ENCODE measurements at places on chromosomes 3 and 15.

- no peak for DNase-seq
These were observed 33.9 kb upstream of the MEIS2 start for GRCh38 chr15:37134244-37134643.

DNA sequence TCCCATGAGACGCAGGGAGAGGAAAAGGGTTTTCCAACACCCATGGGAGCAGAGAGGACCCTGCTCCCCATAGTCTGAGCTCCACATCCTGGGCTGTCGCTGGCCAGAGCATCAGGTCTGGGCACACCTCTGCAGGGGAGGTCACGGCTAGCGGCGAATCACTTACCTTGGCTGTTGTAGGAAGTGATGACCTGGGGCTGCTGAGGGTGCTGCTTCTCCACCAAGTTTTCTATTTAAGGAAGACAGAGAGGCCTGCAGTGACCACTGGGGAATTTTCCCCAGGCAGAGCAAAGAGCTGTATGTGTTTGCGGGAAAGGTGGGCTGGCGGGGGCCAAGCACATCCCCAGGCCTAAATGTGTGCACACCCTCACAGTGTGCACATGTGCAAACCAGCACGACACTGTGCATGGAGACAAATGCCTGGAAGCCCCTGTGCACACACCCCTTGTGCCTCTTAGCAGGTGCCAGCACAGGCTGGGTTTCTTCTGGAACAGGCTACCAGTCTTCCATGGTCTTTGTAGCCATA is 7.6 kb downstream of the KY start:
- no peak for DNase-seq

GRCh38 chr3:23566499-23566898 is 239.3 kb upstream of the UBE2E1 start:
- DNase-seq, result no peak

DNA sequence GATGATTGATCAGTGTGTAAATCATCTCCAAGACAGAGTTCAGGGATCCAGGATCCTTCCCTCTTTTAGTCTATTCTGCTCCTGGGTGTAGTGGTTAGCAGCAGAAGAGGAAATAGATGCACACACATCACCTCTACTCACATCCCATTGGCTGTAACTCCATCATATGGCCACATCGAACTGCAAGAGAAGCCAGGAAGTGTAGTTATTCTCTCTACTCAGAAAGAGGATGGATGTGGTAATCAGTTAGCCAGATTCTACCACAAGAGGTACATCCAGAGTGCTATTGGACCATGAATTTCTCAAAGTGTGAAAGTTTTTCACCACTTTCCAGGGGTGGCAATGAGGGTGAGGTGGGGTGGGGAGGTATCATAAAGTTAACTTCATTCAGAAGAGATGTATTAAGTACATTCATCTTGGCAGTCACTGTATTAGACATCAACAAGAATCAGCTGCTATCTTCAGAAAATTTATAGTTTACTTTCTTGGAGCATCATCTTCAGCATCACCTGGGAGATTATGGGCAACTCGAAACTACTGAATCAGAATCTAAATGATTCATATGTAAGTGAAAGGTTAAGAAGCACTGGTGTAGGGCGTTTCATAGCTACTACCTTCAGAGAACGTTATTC is 60.6 kb upstream of the GAP43 start:
- no peak for DNase-seq

DNA sequence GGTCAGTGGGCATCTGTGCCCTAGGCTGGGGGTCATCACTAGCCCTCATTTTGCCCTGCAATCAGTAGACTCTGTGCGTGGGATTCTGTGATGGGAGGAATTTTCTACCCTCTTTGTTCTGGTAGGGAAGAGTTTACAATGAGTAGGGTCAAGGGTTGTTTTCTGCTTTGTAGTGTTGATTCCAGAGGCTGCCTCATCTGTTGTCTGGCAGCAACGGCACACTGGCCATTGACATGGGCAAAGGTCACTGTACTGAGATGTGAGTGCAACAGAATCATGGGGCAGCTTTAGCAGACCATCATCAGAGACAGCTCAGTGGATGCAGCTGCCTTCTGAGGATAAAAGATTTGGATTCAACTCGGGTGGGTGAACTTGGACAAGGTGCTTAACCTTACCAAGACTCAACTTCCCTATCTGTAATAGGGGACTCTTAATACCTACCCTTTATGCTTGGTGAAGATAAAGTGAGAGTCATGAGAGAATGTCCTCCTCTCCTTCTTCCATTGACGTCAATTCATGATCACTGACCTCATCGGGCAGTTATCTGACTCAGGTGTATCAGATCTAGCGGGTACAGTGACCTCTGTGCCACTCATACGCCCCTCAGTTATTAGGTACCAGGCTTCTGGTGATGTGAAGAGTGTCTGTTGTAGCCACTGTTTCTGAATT is 127.5 kb downstream of the RPLP1 start:
- no peak for DNase-seq

DNA sequence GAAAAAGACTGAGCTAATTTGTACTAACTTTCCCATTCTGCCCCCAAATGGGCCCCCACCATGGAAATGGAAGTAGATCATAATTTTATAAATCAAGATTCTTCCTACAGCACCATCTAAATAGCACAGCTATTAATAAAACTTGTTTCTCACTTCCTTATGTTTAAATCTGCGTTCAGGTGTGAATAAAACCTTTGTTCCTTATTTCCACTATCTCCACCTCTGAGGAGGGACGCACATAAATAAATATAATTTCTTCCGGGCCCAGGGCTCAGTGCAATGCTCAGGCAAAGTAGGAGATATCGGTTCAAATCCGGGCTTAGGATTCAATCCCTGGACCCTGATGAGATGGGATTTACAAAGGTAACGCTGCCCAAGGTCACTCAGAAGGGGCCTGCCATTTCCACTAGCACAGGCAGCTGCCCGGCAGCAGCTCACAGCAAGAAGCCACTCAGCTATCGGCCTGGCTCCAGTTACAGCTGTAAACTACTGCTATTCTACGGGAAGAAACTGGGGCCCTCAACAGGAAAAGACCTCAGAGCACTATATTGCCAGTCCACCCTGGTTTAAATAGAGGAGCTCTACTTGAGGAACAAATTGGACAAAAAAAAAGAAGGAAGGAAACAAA is 52.5 kb downstream of the FOXP1 start:
- DNase-seq, result no peak

- DNase-seq, result no peak
These were observed 404.1 kb upstream of the ATP11B start for GRCh38 chr3:182389071-182389815.

All from activated T-helper 9 cell treated with anti-CD3 and anti-CD28 coated beads, Interleukin-2, amount 50 U/mL, for 16 hours (primary cell).